Stomach (tissue), 19 donors: ENCODE measurements at places on chromosomes 12 and 14. TPM values are rescaled to one million over a fixed set of nuclear protein-coding genes. Genes with fewer than 3 reads are reported as not detected.

GRCh38 chr12:8969861-8970411 is 19.4 kb upstream of the KLRG1 start:
- no peak for DNase-seq

DNA sequence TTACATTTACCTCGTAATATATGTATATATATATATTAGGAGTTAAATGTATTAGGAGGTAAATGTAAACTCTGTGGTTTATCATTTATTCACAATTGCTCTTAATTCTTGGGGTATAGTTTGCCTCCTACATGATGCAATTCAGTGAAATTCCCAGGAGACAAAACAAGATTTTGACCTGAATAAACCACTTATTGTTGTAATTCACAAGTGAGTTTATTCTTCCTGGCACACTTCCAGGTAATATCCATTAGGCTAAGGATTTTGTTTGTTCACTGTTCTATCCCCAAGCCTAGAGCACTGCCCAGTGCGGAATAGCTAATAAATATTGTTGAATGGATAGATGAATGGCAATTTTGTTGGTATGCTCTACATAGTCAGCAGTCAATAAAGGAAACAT is 3.0 kb downstream of the SMIM10L1 start:
- no peak for DNase-seq

- DNase-seq: no peak
Observed at GRCh38 chr14:55607386-55607785, 27.4 kb downstream of the KTN1 start.

Gene TAS2R31
- total RNA-seq: 7.7 TPM

Gene PIP4K2C
- 31.2 TPM for total RNA-seq
